ENCODE measurements at places on chromosomes 11 and 22.

DNA sequence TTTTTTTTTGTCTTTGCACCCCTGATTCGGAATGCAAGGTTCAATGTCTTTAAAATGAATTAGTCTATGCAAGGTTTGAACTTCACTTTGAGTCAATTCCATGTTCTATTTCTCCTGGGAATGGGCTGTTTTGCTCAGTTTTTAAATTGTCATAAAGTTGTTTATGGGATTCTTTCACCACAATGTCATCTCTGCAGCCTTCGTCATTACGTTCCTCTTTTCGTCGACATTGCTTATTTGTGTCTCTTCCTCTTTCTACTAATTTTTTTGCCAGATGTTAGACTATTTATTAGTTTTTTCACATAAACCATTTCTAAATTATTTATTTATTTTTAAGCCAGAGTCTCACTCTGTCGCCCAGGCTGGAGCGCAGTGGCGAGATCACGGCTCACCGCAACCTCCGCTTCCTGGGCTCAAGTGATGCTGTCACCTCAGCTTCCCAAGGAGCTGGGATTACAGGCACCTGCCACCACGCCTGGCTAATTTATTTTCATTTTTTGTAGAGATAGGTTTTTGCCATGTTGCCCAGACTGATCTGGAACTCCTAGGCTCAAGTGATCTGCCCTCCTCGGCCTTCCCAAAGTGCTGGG, 7.1 kb upstream of the TNNT3 start:
- DNase-seq: no peak

DNA sequence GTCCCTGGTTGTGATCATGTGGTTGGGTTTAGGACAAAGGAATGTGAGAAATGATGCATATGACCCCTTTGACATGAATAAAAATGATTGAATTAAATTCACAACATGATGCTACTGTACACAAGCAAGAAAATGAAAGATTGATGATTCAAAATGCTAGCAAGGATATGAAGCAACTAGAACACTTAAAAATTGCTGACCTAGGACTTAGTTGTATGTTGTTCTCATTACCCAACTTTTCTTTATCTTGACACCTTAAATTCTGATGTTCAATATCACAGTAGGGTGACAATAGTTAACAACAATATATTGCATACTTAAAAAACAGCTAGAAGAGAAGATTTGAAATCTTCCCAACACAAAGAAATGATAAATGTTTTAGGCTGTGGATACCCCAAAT, 20.6 kb downstream of the OR52A5 start:
- DNase-seq: no peak

DNA sequence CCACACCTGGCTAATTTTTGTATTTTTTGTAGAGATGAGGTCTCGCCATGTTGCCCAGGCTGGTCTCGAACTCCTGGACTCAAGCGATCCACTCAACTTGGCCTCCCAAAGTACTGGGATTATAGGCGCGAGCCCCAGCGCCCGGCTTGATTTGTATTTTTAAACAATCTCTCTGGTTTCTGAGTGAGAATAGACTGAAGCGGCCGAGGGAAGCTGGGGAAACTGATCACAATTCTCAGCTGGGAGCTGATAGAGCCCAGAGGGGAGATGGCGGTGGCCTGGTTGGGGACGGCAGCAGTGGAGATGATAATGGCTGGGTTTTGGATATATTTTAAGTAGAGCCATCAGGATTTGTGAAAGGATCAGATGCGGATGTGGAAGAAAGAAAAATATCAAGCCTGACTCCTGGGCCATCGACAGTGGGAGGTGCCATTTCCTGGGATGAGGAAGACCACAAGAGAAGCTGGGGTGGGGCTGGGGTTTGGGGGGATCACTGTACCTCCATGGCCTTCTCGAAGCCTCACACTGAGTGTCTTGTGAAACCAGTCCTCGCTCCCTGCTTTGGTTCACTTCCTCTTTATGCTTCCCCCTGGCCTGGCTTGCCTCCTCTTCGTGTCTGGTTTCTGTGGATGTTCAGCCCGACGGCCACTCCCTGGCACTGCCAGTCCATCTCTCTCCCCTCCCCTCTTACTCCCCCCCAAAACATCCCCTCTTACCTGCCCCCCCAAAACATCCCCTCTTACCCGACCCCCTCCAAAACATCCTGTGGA, 51.9 kb downstream of the IGLL1 start:
- DNase-seq: no peak

DNA sequence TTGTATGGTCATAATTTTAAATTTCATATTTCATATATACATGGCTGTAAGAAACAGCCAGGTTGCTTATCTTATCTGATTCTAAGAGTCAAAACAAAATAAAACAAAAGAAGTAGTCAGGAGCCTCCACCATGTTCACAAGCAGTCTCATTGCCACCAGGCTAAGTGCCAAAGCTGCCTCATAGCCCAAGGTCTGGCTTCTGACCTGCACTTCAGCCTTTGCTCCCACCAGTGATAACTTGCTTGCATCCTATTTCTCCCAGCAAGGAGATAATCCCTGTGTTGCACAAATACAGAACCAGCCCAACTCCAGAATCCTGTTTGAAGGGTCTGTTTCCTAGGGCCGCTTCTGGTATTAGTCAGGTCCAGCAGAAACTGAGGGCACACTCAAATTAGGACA, 53.9 kb upstream of the TSKU start:
- no peak for DNase-seq

DNA sequence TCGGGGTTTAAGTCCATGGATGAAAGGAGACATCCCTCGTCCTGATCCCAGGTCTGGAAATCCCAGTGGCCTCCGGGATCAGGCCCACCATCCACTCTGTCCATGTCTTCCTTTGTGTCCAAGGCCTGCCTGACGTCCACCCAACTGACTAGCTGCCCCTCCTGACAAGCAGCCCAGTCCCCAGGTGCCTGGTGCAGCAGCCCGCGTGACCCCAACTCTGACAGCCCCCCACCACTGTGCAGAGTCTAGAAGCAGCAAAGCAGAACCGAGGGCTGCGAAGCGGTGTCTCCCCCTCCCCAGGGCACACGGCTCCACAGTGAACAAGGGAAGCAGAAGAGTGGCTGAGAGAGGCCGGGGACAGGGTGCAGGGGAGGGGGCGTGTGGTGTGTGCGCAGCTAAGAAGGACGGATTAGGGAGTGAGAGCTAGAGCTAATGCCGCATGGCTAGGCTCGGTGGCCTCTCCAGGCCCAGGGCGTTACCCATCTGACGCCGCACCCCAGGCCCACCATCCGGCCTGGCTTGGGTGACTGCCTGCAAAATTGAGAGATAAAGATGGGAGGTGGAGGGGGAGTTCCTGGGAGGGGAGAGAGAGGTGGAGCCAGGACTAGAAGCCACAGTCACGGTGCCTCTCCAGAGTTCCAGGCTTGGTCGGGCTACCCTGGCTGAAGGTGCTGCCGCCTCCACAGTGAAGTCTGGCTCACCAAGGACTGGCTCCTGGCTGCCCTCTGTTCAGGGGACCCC, 16.6 kb upstream of the BAIAP2L2 start:
- no peak for DNase-seq
